Globus pallidus (tissue), 1 donor: ENCODE measurements at places on chromosomes 6 and 20.
A peak's percentile ranks its signal among the peaks of the same experiment; 100 is the strongest.

DNA sequence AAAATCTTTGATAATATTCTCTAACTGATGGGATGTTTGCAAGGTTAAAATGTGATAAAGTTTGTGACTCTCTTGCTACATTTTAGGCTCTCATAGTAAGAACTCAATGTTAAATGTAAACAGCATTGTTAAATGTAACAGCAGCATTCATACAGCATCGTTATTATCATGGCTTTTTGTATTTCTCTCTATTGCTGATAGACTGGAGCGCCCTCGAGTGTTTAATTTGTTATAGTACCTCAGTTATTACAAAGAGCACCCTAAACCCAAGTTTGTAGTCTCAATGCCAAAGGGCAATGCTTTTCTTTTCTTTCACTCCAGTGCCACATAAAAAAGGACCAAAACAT lies 14.9 kb upstream of the TTPAL start:
- DNase-seq: no peak

- no peak for DNase-seq
These were observed 806.3 kb upstream of the GJE1 start for GRCh38 chr6:141326426-141326825.

DNA sequence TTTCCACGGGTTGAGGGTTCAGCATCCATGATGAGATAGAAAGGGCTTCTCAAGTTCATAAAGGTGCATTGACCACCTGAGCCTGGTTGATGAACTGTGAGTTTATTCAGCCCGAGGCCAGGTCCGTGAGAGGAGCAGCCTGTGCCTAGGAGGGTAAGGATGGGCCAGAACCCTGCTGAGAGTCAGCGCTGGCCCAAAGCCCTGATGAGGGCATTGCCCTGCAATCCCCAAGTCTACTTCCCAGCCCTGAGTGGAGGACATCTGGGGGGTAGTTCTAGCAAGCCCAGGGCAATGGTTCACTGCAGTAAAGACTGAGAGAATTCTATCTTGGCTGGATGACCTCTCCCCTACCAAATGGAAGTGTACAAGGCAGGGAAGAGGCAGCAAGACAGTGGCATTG lies 123.3 kb upstream of the NXT1 start:
- DNase-seq: no peak

- DNase-seq: no peak
These were observed 333.6 kb downstream of the BTBD9 start for GRCh38 chr6:38305995-38306681.

DNA sequence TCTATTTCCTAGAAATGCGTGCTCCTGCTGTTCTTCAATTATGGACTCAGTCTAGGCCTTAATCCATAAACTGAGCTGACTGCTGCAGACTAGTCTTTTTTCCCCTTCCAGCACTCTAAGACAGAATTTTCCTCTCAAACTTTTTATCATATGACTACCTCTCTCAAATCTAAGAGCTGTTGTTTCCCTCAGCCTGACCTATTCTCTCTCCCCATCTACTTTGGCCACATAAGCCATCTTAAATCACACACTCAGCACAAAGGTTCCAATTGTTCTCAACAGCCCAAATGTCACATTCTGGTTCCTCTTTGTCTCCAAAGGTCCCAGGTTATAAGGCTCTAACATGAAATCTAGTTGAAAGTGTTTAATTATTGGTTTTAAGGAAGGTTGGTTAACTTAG lies 85.2 kb downstream of the PRSS35 start:
- DNase-seq: peak; percentile 12

- no peak for DNase-seq
These were observed 25.6 kb upstream of the IER3 start for GRCh38 chr6:30769853-30770524.

DNA sequence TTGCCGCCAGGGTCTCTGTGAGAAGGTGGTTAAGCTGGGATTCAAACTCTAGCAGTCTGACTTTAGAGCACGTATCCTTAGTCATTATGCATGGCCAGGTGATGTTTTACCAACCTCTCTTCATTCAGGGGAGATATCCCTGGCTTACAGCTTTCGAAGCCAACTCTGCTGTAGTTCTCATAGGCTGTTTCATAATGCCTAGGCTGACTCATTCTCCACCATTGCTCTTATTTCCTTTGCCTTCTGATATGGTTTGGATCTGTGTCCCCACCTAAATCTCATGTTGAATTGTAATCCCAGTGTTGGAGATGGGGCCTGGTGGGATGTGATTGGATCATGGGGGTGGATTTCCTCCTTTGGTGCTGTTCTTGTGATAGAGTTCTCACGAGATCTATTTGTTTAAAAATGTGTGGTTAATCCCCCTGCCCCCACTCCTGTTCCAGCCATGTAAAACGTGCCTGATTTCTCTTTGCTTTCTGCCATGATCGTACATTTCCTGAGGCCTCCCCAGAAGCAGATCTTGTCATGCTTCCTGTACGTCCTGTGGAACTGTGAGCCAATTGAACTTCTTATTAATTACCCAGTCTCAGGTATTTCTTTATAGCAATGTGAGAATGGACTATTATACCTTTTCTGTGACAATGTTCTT lies 94.6 kb upstream of the MAN1A1 start:
- no peak for DNase-seq

DNA sequence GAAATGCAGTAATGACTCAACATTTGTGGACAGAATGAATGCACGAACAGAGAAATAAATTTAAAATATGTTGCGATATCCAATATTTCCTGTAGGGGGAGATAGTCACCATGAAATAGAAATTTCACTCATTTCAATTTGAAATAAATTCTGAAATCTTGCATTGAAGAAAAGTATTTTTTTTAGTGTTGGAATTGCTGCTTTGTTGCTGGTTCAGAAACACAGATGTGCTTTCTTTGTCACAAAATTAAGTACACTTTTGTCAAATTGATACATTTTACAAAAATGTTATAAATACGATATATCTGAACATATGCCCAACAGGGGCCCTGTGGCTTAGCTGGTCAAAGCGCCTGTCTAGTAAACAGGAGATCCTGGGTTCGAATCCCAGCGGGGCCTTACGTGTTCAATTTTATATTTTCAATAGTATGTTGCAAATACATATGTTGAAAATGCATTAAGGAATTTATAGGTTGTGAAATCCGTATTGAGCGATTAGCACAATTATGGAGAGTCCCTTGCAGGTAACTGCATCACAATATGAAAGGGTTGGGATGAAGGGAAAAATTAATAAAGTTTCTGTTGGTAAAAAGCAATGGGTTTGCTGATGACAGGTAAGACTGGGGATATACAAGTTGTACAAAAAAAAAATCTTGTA lies 85.4 kb upstream of the PRSS16 start:
- DNase-seq: peak; percentile 52

GRCh38 chr6:167092672-167093339 lies 30.1 kb upstream of the CCR6 start:
- no peak for DNase-seq

DNA sequence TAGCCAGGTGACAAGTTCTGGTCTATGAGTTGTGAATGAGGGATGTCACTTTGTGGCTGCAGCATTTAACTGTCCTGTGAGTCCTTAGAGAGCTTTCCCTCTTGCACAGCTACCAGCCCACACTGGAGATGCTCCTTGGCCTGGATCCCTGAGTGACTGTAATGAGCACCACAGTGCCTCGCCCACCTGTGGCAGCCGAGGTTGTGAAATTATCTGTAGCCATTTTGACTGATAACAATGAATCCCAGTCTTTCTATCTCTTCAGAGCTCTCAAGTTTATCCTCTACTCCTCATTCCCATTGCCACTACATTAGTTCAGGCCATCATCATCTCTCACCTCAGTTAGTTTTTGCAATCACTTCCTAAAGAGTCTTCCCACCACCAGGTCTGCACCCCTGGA lies 41.3 kb upstream of the BEND3 start:
- no peak for DNase-seq

GRCh38 chr6:21158873-21159272 lies 434.7 kb upstream of the SOX4 start:
- DNase-seq: no peak
